Activated CD4-positive, alpha-beta T cell treated with anti-CD3 and anti-CD28 coated beads for 48 hours (primary cell): ENCODE measurements at places on chromosomes 5 and 9.

- no peak for DNase-seq
Observed at GRCh38 chr9:114185570-114186490, 30.5 kb downstream of the COL27A1 start.

DNA sequence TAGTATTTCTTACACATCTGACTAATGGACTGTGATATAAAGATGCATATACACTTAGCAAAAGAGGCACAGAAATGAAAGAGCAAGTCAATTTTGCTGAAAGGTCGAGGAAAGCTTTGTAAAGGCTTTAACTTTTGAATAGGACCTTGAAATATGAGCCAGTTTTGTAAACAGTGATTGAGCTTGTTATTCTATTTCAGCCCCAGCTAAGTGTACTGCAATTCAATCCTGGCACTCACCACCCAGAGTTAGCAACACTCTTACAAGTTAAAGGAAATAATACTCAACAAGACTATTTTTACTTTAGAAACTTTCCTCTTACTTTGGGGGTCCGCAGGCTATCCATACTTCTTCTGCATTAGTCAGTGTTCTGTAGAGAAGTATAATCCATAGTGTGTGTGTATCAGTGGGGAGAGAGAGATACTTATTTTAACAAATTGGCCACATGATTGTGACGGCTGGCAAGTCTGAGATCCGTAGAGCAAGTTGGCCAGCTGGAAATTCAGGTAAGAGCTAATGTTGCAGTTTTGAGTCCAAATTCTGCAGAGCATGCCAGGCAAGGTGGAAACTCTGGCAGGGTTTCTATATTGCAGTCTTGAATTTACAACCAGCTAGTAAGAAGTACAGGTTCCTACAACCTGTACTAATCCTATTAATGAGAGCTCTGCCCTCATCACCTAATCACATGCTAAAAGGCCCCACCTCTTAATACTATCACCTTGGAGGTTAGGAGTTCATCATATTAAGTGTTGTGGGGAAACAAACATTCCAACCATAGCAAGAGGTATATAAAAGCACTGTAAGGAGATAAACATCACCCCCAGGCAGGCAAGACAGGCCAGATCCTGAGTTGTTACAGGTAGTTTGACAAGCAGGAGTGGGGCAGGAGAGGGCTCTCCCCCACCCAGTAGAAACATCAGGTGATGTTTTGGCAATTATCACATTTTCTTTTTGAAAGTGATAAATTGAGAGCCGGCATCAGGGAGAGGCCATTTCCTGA lies 33.6 kb downstream of the IL7R start:
- DNase-seq = no peak

DNA sequence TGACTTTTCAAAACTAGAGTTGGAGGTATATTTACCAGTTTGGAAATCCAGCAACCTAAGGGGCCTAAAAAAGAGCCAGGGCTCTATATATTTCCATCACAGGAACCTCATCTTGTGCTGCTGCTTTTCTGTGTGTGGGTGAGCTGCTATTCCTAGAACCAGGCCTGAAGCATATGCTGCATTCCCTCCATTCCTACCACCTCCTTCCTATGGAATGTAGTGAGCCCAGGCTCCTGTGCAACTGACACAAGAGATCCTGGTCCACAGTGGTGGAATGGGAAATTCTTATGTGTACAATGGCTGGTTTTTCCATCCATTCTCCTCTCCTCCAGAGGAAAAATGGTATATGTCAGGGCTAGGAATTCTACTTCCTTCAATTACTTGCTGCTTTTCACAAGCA lies 39.1 kb downstream of the SPEF2 start:
- no peak for DNase-seq

GRCh38 chr5:180071531-180072255 lies at the start of gene RNF130:
Gene RNF130, minus strand, starts transcription at chr5:180071759. Its CDS starts 57 bp downstream, at chr5:180071702.
- peak; percentile 91 for DNase-seq

DNA sequence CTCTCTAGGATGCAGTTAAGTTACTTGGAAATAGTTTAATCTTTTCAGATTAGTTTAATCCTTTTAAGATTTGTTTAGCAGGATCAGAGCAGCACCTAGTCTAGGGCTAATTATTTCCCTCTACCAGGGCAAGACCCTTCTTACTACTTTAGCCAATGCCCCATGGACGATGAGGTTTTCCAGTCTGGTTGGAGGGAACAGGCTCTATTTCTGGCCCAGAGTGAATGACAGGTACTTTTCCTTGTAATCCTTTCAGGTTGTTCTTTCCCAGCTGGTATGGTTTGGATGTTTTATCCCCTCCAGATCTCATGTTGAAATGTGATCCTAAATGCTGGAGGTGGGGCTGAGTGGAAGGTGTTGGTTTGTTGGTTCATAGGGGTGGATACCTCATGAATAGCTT lies 27.2 kb downstream of the PTTG1 start:
- DNase-seq = no peak

- DNase-seq = no peak
Observed at GRCh38 chr5:161865510-161865909, 17.6 kb downstream of the GABRA1 start.

DNA sequence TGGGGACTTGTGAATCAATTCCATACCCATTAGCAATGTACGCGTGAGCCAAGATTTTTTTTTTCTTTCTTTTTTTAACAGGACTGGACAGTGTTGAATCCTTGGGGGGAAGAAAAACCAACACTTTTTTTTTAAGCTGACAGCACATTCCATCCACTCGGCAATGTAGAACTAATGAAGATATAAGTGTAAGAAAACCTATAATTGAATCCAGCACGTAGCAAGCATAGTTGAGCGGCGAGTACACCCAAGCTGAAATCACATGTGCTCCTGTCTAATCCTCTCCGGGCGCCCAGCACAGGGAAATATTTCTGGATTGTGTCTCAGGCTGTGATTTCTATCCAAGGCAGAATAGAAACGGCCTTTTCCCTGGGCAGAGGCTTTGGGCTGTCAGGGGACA lies 118.2 kb downstream of the BOD1 start:
- DNase-seq = no peak

GRCh38 chr9:18605766-18606180 lies 131.8 kb downstream of the ADAMTSL1 start:
- DNase-seq = no peak

GRCh38 chr5:90930756-90931431 lies 372.3 kb downstream of the ADGRV1 start:
- DNase-seq = no peak

DNA sequence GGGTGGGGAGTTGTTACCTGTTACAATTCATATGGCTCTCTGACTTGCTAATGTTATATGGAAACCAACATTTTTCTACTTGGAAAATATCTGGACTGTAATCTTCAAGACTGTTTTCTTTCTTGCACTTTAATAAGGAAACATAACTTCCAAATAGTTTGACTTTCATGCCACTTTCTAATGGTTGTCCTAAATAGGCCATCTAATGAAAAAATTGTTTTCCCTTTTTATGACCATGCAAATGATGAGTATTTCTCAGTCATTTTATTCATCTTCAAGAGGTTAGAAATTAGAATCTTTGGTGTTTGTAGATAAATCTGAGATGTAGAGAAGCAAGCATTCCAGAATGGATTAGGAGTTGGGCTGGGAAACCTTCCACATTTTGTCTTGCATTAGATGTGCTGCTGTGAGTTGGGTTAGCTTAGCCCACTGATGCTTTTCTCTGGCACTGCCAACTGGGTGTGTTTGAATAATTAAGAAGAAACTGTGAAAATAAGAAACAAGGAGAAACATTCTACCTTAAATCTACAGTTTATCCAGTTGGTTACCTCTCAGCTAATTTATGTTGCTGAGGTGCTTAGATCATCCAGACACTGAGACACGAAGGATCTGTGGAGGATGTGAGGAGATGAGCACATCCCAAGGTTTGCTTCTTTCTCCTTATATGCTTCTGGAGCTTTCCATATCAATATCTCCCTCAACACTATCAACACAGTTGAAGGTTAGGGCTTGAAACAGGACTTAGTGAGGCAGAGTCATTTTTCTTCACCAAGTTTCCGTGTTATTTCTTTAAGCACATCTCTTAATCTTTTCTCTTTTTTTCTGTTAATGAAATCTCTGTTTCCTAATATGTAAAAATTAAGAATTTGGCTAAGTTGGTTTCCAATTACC lies 2.7 kb downstream of the RASGRF2 start:
- no peak for DNase-seq

GRCh38 chr9:15253786-15254185 lies 53.2 kb downstream of the TTC39B start:
- no peak for DNase-seq

DNA sequence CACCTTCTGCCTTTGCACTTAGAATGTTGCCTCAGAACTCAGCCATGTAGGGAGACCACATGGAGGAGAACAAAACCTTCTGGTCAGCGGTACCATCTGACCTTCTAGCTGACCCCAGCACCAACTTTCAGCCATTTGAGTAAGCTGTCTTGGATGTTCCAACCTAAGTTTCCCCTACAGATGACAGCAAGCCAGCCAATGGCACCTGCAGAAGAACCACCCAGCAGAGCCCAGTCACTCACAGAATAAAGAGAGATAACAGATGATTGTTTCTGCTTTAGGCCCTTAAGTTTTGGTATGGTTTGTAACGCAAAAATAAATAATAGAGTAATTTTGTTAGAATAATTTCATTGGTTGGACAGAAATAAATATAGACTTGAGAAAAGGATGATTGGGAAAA lies 10.4 kb downstream of the DNAH5 start:
- no peak for DNase-seq

- DNase-seq = no peak
Observed at GRCh38 chr5:156835905-156836304, 14.2 kb upstream of the PPP1R2B start.

- no peak for DNase-seq
Observed at GRCh38 chr5:67686746-67687145, 490.1 kb upstream of the CD180 start.

DNA sequence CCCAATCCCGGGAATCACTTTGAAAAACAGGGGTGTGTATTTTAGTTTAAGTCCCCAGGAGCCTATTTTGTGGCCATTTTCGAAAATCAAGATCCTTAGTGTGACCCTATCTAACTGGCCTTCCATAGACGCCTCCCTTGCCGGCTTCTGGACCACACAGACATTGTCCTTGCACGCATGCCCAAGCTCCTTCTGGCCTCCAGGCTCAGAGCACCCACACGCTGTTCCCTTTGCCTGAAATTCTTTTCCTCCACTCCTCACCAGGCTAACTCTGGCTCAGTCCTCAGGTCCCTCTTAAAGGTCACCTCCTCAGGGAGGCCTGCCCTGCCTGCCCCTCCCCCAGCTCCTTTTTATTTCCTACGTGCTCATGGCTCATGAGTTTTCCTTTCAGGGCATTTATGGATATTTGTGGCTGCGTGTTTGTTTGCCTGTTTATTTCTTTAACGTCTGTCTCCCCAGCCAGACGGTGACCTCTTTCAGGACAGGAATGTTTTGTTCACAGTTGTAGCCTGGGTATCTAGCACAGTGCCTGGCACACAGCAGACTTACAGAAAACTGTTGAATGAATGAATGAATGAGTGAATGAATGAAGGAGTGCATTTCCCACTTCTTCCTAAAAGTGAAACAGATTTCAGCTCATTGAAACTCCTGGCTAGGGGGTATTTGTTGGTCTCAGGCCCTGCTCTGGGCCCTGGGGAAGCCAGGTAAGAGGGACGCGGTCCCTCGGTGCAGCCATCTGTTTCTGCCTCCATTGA lies 79.1 kb upstream of the IER5L start:
- DNase-seq = no peak

GRCh38 chr5:175463641-175464040 lies 14.7 kb upstream of the SFXN1 start:
- DNase-seq = no peak

- peak; percentile 89 for DNase-seq
Observed at GRCh38 chr5:76402251-76402885, 717 bp upstream of the IQGAP2 start.

- no peak for DNase-seq
Observed at GRCh38 chr9:111151537-111151936, 113.3 kb upstream of the LPAR1 start.

DNA sequence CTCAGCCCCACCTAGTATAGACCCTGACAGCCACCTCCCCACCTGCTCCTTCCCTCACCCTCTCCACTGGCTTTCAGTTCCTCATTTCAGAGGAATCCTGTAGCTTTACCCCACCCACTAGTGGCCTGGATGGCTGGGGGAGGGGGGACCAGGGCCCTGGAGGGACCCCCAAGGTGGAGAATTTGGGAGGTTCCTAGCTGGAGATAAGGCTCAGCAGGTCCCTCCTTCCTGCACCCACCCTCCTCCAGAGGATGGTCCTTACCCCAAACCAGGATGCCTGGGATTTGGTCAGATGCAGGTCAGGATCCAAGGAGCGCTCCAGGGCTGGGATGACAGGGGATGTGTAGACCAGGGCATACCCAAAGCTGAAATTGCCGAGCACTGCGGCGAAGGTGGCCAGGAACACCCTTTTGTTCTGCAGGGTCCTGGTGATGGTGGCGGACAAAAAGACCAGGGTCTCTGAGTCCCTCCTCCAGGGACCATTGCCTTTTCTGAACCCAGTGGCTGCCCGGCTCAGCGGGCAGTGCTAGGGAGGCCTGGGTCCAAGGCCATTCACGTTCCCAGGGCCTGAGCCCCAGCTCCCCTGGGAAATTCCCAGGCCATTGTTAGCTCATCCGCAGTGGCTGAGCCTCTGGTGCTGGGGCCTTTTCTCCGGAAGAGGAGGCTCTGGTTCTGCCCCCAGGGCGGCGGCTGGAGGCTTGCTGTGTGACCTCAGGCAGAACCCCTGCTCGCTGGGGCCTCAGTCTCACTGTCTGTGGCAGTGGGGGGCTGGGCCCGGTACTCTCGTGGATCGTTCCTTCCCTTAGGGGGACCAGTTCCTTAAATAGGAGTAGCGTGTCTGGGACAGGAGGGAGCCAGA lies 678 bp downstream of the SLC2A6 start:
- DNase-seq = peak; percentile 15

DNA sequence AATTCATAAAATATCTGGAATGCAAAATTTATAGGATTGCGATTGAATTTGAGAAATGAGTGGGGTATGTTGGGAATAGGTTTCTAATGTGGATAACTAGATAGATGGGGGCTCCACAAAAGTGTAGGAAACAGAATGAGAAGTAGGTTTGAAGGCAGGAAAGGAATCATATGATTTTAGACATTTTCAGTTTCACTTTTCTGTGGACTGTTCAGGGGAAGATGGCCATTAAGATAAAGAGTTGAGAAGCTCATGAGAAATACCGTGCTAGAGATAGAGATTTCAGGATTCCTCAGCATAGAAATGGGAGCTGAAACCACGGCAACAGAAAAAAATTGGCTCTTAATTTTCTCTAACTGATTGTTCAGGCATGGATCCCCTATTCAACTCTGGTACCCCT lies 163.4 kb upstream of the CD180 start:
- no peak for DNase-seq

DNA sequence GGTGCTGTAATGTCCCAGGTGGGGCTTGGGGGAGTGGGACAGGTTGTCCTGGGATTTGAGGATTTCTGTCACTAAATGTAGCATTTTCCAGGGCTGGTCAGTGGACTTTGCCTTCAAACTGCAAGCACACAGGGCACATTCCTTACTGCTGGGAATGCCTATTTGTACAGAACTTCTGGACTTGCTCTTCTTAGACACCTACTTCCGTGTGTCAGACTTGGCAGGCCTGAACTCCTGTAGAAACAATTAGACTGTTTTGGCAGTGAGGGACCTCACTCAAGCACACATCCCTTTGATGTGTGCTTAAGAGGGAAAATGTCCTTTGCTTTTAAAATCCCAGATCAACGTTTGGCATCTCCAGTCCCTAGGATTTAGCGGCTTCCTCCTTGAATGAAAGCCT lies 192.2 kb downstream of the PAPPA start:
- no peak for DNase-seq

- no peak for DNase-seq
Observed at GRCh38 chr9:35908504-35909125, 675 bp upstream of the SPAAR start.
